ENCODE measurements at places on chromosomes 2 and 18. TPM values are rescaled to one million over a fixed set of nuclear protein-coding genes. Genes with fewer than 3 reads are reported as not detected.

C2orf15 gene
- 0.95 TPM for total RNA-seq

HOXD1 gene
- 2.4 TPM for total RNA-seq

FLACC1 gene
- 1.2 TPM for total RNA-seq

ASTL gene
- total RNA-seq, result not detected

PIEZO2 gene
- 2.8 TPM for total RNA-seq

UBE2F gene
- 36.6 TPM for total RNA-seq

ATP6V1C2 gene
- total RNA-seq, result not detected

LBX2 gene
- total RNA-seq, result 28.5 TPM

RAX gene
- total RNA-seq, result not detected

SERPINB2 gene
- total RNA-seq, result not detected

DNPEP gene
- total RNA-seq, result 76.8 TPM

SEMA4C gene
- total RNA-seq, result 30.7 TPM

DQX1 gene
- total RNA-seq, result not detected

SALL3 gene
- not detected for total RNA-seq

ANKRD39 gene
- 53.3 TPM for total RNA-seq

SNORC gene
- 14.6 TPM for total RNA-seq

SLC8A1 gene
- 9.6 TPM for total RNA-seq

LIMS3 gene
- total RNA-seq, result 0.23 TPM

KLHL30 gene
- total RNA-seq, result 0.96 TPM

CPLX4 gene
- not detected for total RNA-seq

NEUROD1 gene
- total RNA-seq, result not detected

AFF3 gene
- 1.6 TPM for total RNA-seq

FAHD2A gene
- total RNA-seq, result 51.3 TPM

CCDC141 gene
- not detected for total RNA-seq

HMSD gene
- total RNA-seq, result not detected

TCF7L1 gene
- not detected for total RNA-seq

REG3G gene
- total RNA-seq, result not detected

LRATD1 gene
- 1.2 TPM for total RNA-seq

MYO3B gene
- total RNA-seq, result not detected

IL36G gene
- total RNA-seq, result not detected

RMDN2 gene
- 1.9 TPM for total RNA-seq

CHMP1B gene
- total RNA-seq, result 44.2 TPM

CACNB4 gene
- 0.10 TPM for total RNA-seq

CELF4 gene
- not detected for total RNA-seq

COL6A3 gene
- 0.41 TPM for total RNA-seq

L3MBTL4 gene
- total RNA-seq, result 0.12 TPM

RAB27B gene
- 0.49 TPM for total RNA-seq

NHEJ1 gene
- 17.4 TPM for total RNA-seq

SLC23A3 gene
- total RNA-seq, result 0.07 TPM

CYP27A1 gene
- total RNA-seq, result not detected

TMEM178A gene
- 0.24 TPM for total RNA-seq

SERPINB10 gene
- total RNA-seq, result not detected

RNU2-63P gene
- total RNA-seq, result not detected

TCF23 gene
- not detected for total RNA-seq

PLCL1 gene
- total RNA-seq, result not detected

VWA3B gene
- total RNA-seq, result not detected

LYPD6B gene
- not detected for total RNA-seq

Measured in Caki2 (cell line).